ENCODE measurements at places on chromosomes 3 and 15.

DNA sequence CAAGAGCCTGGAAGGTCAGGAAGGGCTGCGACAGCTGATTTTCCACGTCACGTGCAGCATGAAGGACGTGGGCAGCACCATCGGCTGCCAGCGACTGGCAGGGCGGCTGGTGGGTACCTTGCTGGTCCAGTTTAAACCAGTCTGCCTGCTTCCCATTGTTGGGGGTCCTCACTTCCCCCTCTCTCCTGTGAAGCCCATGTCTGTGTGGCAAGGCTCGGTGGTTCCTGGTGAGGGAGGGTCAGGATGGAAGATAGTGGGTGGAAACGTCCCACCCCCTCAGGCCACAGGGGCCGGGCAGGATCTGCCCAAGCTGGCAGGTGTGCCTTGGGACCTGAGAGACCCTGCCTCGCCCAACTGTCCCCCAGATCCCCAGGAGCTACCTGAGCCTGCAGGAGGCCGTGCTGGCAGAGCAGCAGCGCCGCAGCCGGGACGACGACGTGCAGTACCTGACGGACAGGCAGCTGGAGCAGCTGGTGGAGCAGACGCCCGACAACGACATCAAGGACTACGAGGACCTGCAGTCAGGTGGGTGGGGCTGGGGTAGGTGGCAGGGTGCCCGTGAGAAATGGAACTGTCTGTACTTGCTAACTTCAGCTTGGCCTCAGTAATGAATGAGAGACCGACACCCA lies 108.2 kb downstream of the LRRK1 start:
- DNase-seq, result no peak

DNA sequence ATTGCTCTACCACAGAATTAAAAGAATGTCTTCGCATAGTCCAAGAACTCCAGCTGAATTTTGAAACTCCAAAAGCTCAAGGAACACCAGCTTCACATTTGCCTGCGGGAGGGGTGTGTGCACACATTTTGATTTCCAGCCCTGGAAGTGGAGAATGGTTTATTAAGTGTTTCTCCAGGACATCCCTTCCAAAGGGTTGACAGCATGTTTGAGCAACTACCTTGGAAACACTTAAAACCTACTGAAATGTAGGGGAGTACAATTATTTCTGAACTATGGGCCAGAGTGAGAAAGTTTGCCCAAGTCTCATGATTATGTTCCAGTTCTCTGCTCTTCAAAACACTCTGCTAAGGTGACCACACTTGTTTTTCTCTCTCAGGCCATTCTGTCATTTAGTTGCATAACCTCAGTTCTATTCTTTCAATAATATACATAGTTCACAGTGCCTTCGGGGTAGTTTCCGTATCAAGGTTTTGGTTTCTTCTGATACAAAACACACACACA lies 7.9 kb downstream of the ACP3 start:
- no peak for DNase-seq

- DNase-seq, result no peak
Observed at GRCh38 chr15:34944936-34945335, 24.6 kb downstream of the AQR start.

- DNase-seq, result no peak
Observed at GRCh38 chr3:78728406-78729145, 1039.2 kb downstream of the ROBO1 start.

DNA sequence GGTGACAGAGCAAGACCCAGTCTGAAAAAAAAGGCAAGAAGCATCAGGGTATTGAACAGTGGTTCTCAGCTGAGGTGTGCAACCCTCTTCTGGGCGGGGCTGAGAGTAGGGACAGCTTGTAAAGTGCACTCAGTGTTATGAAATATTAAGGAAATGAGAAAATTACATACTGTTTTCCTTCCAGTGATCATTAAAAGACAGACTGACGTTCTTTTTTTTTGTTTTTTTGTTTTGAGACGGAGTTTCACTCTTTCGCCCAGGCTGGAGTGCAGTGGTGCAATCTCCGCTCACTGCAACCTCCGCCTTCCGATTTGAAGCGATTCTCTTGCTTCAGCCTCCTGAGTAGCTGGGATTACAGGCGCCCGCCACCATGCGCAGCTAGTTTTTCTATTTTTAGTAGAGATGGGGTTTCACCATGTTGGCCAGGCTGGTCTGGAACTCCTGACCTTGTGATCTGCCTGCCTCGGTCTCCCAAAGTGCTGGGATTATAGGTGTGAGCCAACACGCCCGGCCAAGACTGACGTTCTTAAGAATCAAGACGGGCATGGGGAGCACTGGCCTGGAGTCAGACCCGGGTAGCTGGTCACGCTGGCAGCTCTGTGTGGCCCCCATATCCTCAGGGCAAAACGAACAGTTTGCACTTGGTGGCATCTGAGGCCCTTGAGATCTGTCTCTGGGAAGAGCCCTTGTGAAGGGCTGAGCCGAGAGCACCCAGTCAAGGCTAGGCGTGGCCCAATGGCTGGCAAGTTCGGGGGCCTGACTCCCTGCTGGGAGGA lies 11.4 kb downstream of the MAN2A2 start:
- DNase-seq, result no peak

- no peak for DNase-seq
Observed at GRCh38 chr15:39304931-39305728, 275.7 kb upstream of the THBS1 start.

DNA sequence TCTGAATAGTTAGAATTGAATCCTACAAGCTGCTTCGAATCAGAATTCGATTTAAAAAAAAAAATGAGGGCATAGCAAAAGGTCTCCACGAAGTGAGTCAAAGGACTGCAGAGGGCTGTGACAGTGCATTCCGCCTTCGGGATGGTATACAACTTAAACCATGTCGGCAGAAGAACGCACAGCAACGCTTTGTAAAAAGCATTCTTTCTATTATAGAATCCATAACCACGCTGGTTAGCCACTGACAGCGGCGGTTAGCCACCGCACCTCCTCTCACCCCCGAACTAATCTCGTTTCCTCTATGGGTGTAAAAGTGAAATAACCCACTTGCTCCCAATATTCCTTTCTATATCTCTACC lies 664 bp upstream of the PIK3CA start:
- DNase-seq, result no peak

- no peak for DNase-seq
Observed at GRCh38 chr3:12585181-12585580, 28.3 kb downstream of the MKRN2 start.

GRCh38 chr3:8519156-8519555 lies 17.5 kb downstream of the LMCD1 start:
- DNase-seq, result no peak

GRCh38 chr15:44802336-44802735 lies 66.0 kb downstream of the TRIM69 start:
- no peak for DNase-seq

DNA sequence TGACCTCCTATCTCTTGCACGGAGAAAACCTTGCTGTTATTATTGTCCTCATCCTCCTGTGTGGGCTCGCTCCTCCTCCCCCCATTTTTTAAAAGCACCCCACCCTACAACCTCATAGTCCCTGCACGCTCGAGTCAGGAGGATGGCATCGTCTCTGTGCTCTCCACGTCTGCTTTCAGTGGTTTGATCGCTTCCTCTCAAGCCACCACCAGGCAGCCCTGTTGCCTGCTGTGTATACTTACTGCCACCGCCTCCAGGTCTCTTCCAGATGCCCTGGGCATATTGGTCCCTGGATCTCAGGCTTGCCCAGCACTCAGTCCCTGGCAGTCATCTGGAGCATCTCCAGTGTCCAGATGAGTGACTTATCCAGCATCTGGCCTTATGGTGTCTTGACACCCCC lies 42.1 kb upstream of the GCNT3 start:
- no peak for DNase-seq

DNA sequence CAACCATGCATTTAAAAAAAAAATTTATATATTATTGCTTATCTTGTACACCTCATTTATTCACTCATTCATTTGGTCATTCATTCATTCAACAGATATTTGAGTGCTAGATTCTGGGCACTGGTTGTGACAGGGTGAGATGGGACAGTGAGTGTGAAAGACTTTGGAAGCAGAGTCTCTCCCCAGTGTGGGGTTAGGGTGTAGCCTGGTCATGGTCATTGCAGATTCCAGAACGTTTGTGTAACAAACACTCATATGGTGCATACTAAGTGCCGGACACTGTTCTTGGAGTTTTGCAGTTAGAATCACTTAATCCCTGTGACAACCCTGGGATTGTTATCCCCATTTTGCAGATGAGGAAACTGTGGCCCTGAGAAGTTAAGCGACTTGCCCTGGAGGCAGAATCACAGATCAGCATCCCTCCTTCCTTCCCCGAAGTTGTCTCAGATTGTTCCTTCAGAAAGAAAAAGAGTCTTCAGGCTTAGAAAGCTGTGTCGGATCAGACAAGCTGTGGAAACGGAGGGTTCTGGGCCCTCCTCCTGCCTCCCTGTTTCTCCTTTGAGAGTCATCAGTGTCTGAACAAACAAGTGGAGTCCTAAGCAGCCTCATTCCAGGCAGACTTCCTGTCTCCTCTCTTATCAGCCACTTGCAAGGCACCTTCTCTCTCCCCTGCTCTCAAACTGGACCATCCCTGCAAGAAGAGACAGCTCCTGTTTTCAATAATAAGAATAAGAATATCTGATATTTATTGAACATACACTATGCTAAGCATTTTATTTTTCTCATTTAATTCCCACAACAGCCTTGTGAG lies 6.3 kb downstream of the LOXL1 start:
- no peak for DNase-seq

GRCh38 chr3:145578471-145578870 lies 582.5 kb downstream of the PLOD2 start:
- no peak for DNase-seq

DNA sequence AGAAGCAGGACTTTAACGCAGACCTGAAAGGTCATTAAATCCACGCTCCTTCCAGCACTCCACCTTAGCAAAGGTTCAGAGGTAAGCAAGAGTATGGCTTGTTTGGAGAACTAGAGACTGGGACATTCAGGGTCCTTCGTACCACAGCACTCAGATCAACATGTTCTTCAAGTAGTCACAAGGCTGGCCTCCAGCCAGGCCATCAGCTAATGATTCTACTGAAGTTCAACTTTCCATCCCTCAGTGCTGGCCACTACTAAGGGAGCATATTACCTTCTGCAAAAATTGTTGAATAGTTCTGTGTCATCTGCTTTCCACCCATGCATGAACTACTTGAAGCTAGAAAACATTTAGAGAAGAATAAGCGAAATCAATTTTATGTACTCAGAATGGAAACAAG lies 17.6 kb downstream of the CD200R1L start:
- no peak for DNase-seq

DNA sequence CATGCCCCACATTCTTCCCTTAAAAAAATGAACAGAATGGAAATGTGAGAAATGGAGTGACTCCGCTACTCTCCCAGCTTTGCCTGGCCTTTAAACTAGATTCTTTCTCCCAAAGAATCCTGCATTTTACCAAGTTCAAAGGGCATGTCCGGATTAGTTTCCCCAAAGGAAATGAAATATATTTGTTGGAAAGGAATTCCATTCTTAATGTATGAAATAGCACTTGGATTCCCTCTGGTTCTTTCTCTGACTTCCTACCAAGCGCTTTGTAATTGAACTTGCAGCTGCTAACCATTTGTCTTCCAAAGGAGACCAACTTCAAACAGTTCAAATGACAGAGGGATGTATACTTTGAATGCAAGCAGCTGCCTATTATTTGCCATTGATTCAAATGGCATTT lies 18.9 kb downstream of the MAP2K1 start:
- no peak for DNase-seq

DNA sequence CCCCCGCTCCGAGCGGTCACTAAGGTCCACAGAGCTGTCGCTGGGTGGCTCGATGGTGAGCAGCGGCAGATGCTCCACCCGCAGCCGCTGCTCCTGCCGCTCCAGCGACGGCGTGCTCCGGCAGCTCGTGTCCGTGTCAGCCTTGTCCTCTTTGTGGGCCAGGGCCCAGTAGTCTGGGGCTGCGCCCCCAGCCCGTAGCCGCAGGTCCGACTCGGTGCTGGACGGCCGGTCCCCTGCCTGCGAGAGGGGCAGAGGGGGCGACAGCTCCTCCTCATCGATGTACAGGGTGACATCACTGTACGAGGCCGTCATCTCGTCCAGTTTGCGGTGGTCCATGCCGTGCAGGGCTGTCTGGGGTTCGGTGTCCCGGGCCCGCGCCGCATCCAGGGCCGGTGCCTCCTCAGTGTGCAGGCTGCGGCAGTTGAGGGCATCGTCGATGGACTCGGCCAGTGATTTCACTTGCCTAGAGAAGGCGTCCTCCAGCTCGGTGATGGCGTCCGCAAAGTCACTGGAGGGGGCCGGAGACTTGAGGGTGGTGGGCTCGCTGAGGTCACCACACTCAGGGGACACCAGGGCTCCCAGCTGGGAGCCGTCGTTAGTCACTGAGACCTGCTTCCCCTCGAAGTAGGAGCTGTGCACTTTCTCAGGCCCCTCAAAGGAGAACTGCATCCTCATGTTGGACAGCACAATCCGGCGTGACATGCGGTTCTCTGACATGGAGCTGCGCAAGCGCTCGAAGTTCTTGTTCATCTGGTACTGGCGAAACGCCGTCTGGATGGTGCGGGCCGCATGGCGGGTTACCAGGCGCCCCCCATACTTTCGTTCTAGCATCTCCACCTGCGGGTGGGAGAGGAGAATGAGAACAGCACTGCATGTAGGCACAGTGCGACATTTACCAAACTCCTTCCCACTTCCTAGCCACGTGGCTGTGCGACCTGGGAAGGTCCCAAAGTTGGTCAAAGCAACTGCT lies 94.8 kb upstream of the RPL32 start:
- DNase-seq, result no peak

DNA sequence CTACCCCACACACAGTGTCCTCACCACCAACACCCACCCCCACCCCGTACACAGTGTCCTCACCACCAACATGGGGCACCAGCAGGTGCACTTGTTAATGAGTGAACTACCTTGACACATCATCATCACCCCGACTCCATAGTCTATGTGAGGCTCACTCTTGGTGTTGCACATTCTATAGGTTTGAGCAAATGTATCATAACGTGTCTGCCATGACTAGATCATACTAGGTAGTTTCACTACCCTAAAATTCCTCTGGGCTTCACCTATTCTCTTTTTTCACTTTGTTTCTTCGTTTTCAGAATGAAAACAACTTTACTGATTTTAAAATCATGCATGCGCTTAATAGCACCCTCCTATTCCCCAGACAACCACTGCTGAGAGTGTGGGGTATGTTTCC lies 102.6 kb upstream of the SLC6A6 start:
- DNase-seq, result no peak

DNA sequence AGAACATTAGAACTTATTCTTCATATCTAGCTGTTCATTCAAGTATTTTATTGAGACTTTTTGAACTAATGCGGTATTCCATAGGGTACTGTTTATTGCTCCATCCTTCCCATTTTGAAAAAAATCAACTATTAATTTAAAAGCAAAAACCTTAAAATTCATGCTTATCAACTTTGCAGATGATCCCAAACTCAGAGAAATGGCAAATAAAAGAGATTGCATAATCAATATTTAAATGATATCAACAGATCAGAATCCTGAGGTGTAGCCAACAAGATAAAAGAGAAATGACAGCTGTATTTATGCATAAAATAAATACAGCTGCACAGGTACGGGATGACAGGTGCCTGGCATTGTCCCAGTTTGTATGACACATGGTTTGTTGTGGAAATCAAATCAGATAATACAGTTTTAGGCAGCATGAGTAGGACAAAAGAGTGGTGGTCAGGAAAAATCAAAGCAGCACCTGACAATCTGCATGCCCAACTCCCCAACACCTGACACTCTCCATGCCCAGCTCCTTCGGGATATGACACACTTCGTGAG lies 42.4 kb upstream of the CMTM8 start:
- DNase-seq, result no peak

All from naive thymus-derived CD4-positive, alpha-beta T cell (primary cell).